CD8-positive, alpha-beta memory T cell (primary cell): ENCODE measurements at places on chromosomes 5 and 9. TPM values are rescaled to one million over a fixed set of nuclear protein-coding genes. Genes with fewer than 3 reads are reported as not detected.

Gene CDC25C
- total RNA-seq = 4.3 TPM

Gene TPM2
- 7.3 TPM for total RNA-seq

Gene SERINC5
- 32.9 TPM for total RNA-seq

DNA sequence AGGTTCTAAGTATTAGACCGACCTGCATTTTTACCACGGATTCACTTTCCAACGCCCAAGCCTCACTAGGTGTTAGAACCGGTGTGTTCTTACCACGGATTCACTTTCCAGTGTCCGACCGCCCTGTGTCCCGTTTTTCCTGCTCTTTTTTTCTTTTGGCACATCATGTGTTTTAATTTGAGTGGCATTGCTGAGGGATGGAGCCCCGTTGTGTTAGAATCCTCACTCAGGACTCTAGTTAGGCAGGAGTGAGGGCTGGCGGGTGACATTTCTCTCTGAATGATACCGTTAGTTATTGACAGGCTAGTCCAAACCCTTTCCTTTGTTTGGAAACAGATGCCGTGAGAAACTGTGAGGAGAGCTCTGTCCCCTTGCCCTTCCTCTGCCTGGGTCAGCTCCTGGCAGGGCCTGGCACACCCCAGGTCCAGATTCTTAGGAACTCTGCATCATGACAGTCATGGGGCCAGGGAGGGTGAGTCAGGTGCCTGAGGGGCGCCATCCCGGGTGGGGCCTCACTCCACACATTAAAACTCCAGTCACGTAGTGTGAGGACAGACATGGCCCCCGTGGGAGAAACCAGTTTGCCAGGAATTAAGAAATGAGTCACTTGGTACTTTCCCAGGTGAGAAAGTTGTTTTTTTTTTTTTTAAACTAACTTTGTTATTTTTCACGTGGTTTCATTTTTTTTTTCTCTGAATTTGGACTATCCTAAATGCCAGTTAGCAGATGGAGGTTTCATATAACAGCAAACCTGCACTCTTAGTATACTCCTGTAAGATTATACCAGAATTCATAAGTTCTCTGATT is 15.8 kb downstream of the EXOC3 start:
- H3K27ac ChIP-seq = no peak overlapping the region
- H3K27me3 ChIP-seq = no peaks in the 10 kb centered on the region
- peaks cover 53% of the 10 kb centered on the region for H3K36me3 ChIP-seq
- peaks cover 10% of the 10 kb centered on the region for H3K4me1 ChIP-seq

GRCh38 chr5:137392261-137392660 is 106.9 kb downstream of the SPOCK1 start:
- DNase-seq = no peak
- no peaks in the 10 kb centered on the region for H3K27me3 ChIP-seq
- H3K36me3 ChIP-seq = no peaks in the 10 kb centered on the region

GRCh38 chr5:76408104-76408654 is 5.1 kb downstream of the IQGAP2 start:
- peaks cover 30% of the 10 kb centered on the region for H3K4me1 ChIP-seq
- no peak overlapping the region for H3K27ac ChIP-seq
- no peaks in the 10 kb centered on the region for H3K27me3 ChIP-seq
- H3K36me3 ChIP-seq = no peaks in the 10 kb centered on the region
- no peak overlapping the region for H3K4me3 ChIP-seq
- no peak for DNase-seq

- DNase-seq = no peak
- H3K27me3 ChIP-seq = no peaks in the 10 kb centered on the region
- no peak overlapping the region for H3K4me3 ChIP-seq
- H3K4me1 ChIP-seq = no peaks in the 10 kb centered on the region
Measured at GRCh38 chr5:13317654-13318053, 626.8 kb downstream of the DNAH5 start.

DNA sequence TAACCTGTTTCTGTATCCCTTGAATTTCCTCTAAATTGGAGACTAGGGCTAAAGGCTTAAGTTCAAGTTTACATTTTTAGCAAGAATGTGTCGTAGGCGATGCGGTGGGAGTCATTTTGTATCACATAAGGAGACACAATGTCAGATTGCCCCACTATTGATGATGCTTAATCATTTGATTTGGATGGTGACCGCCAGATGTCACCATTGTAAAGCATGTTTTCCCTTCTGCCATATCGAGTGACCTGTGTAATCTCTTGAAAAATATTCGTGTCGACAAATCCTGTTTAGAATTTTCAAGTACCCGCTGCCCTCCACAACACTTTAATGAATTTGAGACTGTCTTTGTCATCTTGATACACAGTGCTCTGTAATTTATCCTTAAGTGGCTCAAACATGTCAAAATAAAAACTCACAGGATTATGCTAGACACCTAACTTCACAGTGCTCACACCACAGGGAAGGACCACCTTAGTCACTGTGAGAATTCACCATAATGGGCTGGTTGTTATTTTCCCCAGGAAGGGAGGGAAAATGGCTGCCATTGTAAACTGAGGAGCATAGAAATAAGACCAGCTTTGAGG is 34.5 kb upstream of the SLC46A2 start:
- no peak overlapping the region for H3K27ac ChIP-seq
- H3K27me3 ChIP-seq = peaks cover 4% of the 10 kb centered on the region
- H3K4me3 ChIP-seq = no peak overlapping the region
- H3K4me1 ChIP-seq = no peaks in the 10 kb centered on the region
- no peaks in the 10 kb centered on the region for H3K36me3 ChIP-seq
- no peak for DNase-seq
